ENCODE measurements at places on chromosomes 1 and 21. TPM values are rescaled to one million over a fixed set of nuclear protein-coding genes. Genes with fewer than 3 reads are reported as not detected.

The CACNA1E gene
- polyA plus RNA-seq = 0.01 TPM

The PATJ gene
- 28.6 TPM for polyA plus RNA-seq

The MMEL1 gene
- 3.4 TPM for polyA plus RNA-seq

The TMEM82 gene
- polyA plus RNA-seq = not detected

The IL20 gene
- not detected for polyA plus RNA-seq

The OLFML2B gene
- polyA plus RNA-seq = 0.29 TPM

The MEX3A gene
- 0.59 TPM for polyA plus RNA-seq

The GJA8 gene
- polyA plus RNA-seq = not detected

The EPHA2 gene
- polyA plus RNA-seq = 133 TPM

The DCAF6 gene
- polyA plus RNA-seq = 18.0 TPM

The CYP4Z1 gene
- 0.20 TPM for polyA plus RNA-seq

The RCAN3 gene
- 10.0 TPM for polyA plus RNA-seq

The NKAIN1 gene
- polyA plus RNA-seq = 0.16 TPM

The ADAMTS1 gene
- polyA plus RNA-seq = 5.2 TPM

The MYBPH gene
- polyA plus RNA-seq = not detected

The NTMT2 gene
- not detected for polyA plus RNA-seq

The NPPB gene
- polyA plus RNA-seq = 0.66 TPM

The RSPO1 gene
- polyA plus RNA-seq = 0.87 TPM

The DYNLT4 gene
- polyA plus RNA-seq = 0.26 TPM

The S100A8 gene
- polyA plus RNA-seq = 65,887 TPM

The PPFIA4 gene
- 4.1 TPM for polyA plus RNA-seq

The NMNAT2 gene
- polyA plus RNA-seq = 0.12 TPM

The AGPAT3 gene
- polyA plus RNA-seq = 15.3 TPM

The COL8A2 gene
- 2.0 TPM for polyA plus RNA-seq

The NFASC gene
- polyA plus RNA-seq = 10.6 TPM

The EDARADD gene
- polyA plus RNA-seq = 2.0 TPM

The AKR7A3 gene
- 1.3 TPM for polyA plus RNA-seq

The SPRR2A gene
- 4,263 TPM for polyA plus RNA-seq

The RAB25 gene
- 576 TPM for polyA plus RNA-seq

The SDC3 gene
- polyA plus RNA-seq = 4.3 TPM

The DNAJC6 gene
- 0.13 TPM for polyA plus RNA-seq

The FMO4 gene
- polyA plus RNA-seq = 2.3 TPM

The FABP3 gene
- polyA plus RNA-seq = 2.6 TPM

The TMPRSS15 gene
- polyA plus RNA-seq = not detected

The OPRD1 gene
- polyA plus RNA-seq = not detected

The C1QB gene
- 29.1 TPM for polyA plus RNA-seq

The PLOD1 gene
- polyA plus RNA-seq = 17.1 TPM

The ATP1A2 gene
- 4.3 TPM for polyA plus RNA-seq

The CCDC17 gene
- polyA plus RNA-seq = 0.54 TPM

The PHTF1 gene
- polyA plus RNA-seq = 1.6 TPM

The BARHL2 gene
- not detected for polyA plus RNA-seq
